ENCODE measurements at places on chromosomes 2 and 18.

DNA sequence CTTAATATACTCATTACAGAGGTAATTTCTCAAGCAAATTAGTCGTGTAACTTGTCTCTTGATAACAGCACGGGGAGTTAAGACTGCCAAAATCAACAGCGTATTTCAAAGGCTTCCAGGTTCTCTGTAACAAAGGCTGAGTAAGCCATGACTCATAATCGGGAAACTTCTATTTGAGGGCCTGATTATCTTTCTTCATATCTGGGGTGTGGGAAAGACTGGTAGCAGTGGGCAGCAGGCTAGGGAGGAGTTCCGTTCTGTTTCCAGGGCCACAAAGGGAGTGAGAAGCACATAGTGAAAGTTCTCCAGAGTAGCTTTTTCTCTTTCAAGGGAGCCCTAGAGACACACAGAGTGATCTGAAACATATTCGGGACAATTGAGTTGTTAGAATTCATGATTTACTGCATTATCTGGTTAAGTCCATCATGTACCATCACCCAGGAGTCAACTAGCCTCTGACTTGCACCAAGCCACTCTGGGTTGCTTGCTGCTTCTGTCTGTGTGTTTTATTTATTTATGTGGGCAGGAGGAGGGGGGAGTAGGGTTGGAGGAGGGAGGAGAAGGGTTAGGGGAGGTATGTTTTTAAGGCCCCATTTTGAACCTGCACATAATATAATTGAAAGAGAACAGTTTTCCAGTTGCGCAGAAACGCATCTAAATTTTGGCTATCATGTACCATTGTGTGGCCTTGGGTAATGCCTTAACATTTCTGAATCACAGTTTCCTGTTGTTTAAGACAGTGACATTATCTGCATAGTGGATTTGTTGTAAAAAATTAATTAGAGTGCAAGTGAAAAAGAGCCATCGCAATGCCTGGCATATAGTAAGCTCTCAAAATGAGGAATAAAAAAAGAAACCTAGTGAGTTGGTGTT is 80.5 kb upstream of the ITPRID2 start:
- DNase-seq: no peak

GRCh38 chr2:50065835-50066234 is 911.5 kb upstream of the FSHR start:
- DNase-seq: no peak

GRCh38 chr2:46086578-46087070 is 210.6 kb upstream of the EPAS1 start:
- DNase-seq: no peak

GRCh38 chr18:62814132-62814759 is 98.9 kb downstream of the PHLPP1 start:
- DNase-seq: no peak

Data from stimulated activated CD4-positive, alpha-beta T cell treated with anti-CD3 and anti-CD28 coated beads, Interleukin-12 subunit alpha, Interleukin-12 subunit beta, amount 100 ng/mL, for 24 hours (primary cell).